Breast epithelium (tissue), 4 donors: ENCODE measurements at places on chromosomes 1 and 21. TPM values are rescaled to one million over a fixed set of nuclear protein-coding genes. Genes with fewer than 3 reads are reported as not detected.

DNA sequence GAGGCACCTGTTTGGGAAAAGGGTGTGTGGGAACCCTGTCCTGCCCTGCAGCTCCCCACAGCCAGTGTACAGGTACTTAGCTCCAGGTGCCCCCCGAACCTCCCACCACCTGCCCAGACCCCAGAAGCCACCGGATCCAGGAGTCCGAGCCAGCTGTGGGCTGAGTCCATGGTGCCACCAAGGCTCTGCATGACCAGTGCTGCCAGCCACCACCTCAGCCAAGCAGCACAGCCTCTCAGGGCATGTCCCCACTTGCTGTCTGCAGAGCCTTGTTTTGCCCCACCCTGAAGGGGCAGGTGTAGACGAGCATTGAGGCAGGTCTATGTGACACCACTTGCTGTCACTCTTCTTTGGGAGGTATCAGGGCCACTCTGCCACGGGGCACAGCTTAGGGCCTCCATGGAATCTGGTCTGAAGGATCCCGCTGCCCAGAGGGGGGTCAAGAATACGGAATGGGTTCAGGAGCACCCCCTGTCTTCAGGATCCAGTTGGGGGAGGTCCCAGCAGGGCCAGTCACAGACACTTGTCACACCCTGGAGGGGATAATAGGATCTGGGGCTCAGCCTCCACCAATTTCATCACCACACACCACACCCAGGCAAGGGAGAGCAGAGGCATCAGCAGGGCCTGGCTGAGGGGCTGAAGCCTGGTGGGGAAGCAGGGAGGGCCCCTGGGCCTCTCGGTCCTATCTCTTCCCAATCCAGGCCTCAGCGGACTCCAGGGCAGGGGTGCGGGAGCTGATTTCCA lies 27.7 kb downstream of the ARHGEF19 start:
- H3K27ac ChIP-seq = peak overlapping the region; percentile 97
- H3K36me3 ChIP-seq = no peaks in the 10 kb centered on the region
- no peaks in the 10 kb centered on the region for H3K27me3 ChIP-seq
- H3K4me3 ChIP-seq = no peak overlapping the region
- no peak for DNase-seq

DNA sequence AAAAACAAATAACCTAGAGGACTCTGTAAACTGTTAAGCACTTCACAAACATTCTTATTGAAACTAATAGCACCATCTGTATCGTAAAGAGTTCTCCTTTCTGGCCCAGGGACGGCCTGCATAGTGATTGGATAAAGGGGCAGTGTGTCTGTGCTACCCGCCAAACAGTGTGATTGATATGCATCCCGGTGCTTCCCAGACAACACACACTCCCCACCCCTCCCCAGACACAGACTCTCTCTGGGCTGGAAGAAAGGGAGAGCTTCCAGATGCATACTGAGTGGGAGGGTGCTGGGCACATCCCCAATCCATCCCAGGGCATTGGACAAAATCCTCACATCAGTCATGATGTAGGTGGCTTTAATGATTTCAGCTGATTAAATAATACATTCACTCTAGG lies 3.7 kb downstream of the HSD11B1 start:
- no peaks in the 10 kb centered on the region for H3K4me1 ChIP-seq
- no peak for DNase-seq
- no peaks in the 10 kb centered on the region for H3K36me3 ChIP-seq
- H3K4me3 ChIP-seq = no peak overlapping the region
- H3K27me3 ChIP-seq = no peaks in the 10 kb centered on the region

DNA sequence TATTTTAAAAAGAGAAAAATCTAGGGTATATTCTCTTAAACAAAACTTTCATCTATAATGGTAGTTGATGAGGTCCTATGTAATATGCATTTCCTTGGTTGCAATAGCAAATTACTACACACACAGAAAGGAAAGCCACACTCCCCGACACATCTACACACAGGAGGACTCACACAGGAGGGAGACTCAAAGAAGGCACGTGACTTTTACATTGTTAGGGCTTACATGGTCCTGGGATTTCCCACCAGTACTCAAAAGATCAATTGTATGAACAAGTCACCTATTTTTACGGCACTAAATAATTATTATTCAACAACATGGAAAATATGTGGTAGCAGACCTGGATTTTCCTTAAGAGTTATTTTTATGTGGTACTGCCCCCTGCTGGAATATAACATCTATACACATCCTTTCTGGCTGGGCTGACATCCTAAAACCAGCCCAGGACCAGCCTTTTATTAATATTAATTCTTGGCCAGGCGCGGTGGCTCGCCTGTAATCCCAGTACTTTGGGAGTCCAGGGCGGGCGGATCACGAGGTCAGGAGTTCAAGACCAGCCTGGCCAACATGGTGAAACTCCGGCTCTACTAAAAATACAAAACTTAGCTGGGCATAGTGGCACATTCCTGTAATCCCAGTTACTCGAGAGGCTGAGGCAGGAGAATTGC lies 33.9 kb upstream of the LGALS8 start:
- H3K4me3 ChIP-seq = no peak overlapping the region
- no peak for DNase-seq
- no peaks in the 10 kb centered on the region for H3K36me3 ChIP-seq
- H3K27ac ChIP-seq = no peak overlapping the region

DNA sequence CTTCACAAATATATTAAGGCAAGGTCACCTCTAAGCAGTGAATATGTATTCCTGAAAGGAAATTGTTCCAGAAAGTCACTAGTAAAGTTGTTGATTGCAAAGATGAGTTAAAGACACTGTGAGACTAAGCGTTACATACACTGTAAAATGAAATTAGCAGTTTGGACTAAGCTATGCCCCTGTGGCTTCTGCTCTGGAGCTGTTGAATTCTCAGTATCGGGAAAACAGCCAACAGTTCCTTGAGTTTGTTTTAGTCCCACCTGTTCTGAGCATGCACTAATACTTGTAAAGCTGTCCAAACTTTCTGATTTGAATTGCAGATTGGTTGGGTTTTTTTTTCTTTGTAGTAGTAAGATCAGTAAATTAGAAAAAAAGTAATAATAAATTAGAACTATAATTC lies 21.0 kb downstream of the ANGPTL1 start:
- no peak overlapping the region for H3K27ac ChIP-seq
- H3K27me3 ChIP-seq = no peaks in the 10 kb centered on the region
- H3K4me1 ChIP-seq = no peaks in the 10 kb centered on the region
- no peak for DNase-seq
- H3K4me3 ChIP-seq = no peak overlapping the region

DNA sequence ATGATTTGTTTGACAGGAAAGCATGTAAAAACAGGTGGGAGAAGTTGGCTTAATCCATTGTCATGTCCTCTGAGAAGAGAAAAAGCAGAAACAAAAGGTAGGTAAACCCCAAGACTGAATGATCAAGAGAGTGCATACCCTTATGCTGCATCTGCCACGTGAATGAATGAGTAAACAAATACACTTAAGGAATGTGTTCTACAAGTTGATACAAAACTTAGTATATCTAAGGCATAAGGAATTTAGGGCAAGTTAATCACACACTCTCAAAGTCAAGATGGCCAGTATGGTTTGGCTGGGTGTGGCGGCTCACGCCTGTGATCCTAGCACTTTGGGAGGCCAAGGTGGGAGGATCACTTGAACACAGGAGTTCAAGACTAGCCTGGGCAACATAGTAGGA lies 34.2 kb downstream of the HMCN1 start:
- no peaks in the 10 kb centered on the region for H3K27me3 ChIP-seq
- H3K4me1 ChIP-seq = no peaks in the 10 kb centered on the region
- H3K27ac ChIP-seq = no peak overlapping the region
- no peak for DNase-seq
- H3K4me3 ChIP-seq = no peak overlapping the region

DNA sequence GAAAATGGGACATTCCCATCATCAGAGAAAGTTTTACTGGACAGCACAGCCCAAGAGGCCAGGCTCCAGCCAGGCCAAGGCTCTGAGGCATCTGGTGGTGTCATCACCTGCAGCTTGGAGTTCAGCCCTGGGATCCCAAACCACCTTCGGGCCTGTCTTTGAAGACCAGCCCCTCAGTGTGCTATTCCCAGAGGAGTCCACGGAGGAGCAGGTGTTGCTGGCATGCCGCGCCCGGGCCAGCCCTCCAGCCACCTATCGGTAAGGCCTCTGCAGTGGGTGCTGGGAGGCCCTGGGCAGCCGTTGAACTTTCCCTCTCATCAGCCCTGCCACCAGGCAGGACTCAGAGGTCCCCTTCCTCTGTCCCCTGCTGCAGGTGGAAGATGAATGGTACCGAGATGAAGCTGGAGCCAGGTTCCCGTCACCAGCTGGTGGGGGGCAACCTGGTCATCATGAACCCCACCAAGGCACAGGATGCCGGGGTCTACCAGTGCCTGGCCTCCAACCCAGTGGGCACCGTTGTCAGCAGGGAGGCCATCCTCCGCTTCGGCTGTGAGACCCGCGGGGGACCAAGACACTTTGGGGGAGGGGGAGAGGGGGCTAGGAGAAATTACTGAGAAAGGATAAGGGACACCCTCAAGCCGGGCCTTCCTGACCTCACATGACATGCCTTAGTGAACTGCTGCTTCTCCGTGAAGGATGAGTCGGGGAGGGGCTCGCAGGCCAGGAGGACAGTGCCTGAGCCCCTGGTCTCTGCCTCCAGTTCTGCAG lies 15.0 kb downstream of the CNTN2 start:
- H3K27me3 ChIP-seq = no peaks in the 10 kb centered on the region
- no peak overlapping the region for H3K27ac ChIP-seq
- H3K36me3 ChIP-seq = no peaks in the 10 kb centered on the region
- no peaks in the 10 kb centered on the region for H3K4me1 ChIP-seq

GRCh38 chr1:7127322-7128075 lies 342.2 kb downstream of the CAMTA1 start:
- DNase-seq = no peak
- H3K4me1 ChIP-seq = no peaks in the 10 kb centered on the region
- no peak overlapping the region for H3K4me3 ChIP-seq
- no peaks in the 10 kb centered on the region for H3K27me3 ChIP-seq

- peaks cover 9% of the 10 kb centered on the region for H3K4me1 ChIP-seq
- H3K36me3 ChIP-seq = no peaks in the 10 kb centered on the region
- peak overlapping the region; percentile 82 for H3K27ac ChIP-seq
- H3K4me3 ChIP-seq = peak overlapping the region; percentile 7
- no peak for DNase-seq
Measured at GRCh38 chr1:88983791-88984559, 8.5 kb downstream of the KYAT3 start.

GRCh38 chr1:231032963-231033362 lies 7.1 kb downstream of the FAM89A start:
- no peak for DNase-seq
- no peaks in the 10 kb centered on the region for H3K27me3 ChIP-seq
- H3K27ac ChIP-seq = no peak overlapping the region
- no peaks in the 10 kb centered on the region for H3K4me1 ChIP-seq
- no peaks in the 10 kb centered on the region for H3K36me3 ChIP-seq

DNA sequence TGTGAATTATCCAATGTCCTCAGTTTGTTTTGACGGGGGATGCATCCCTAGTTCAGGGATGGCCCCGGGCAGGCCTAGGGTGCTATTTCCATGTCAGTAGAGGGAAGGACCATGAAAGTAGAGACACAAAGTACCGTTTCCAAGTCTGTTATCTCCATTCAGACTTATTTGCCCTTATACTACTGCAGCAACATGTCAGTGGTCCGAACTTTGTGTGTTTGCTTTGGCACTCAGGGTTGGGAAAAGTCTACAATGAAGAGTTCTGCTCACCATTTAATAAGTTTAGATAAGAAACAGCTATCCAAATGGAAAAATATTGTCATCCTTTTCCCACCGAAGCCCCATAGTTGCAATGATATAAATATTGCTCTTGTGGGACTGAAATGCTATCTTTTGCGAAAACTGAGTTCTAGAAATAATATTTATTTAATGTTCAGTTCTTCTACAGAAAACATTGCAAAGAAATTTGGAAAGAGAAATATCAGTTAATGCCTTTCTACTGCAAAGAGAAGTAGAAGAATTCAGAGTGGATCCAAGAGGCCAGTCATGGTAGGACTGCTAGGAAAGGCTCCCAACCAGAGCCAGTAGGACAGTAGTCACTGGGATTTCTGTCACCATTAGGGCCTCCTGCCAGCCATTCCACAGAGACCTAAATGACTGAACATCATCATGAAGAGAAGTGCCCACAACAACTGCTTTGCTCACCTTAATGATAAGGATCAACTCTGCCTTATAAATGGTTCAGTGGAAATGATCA lies 11.5 kb upstream of the AGT start:
- no peak overlapping the region for H3K27ac ChIP-seq
- DNase-seq = no peak
- H3K36me3 ChIP-seq = no peaks in the 10 kb centered on the region
- H3K27me3 ChIP-seq = no peaks in the 10 kb centered on the region

DNA sequence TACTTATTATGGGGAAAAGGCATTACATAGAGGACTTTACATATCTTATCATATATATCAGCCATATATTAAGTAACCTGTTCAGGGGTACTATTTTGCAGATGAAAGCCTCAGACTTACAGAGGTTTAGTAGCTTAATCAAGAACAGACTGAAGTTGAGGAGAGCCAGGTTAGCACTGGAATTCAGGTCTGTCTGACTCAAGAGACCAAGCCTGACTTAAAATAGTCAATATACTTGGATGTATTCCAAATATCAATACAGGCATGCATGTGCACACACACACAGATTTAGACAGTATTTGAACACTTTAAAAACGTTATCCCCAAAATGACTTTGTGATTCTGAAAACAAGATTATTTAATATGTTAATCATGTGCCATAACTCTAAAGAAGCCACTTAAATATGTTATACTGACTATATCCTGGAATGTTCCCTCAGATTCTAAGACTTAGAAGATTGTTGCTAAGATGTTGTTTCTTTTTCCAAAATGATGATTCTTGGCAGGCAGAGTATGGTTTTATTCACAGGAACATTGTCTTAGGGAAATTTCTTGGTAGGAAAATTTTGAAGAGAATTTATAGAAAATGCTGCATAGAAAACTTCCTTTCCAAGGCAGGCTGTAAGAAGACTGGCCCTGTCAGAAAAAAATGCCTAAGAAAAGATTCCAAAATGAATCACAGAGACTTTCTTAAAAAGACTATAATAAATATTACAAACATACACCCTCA lies 61.6 kb downstream of the ADAMTS1 start:
- no peaks in the 10 kb centered on the region for H3K4me1 ChIP-seq
- H3K36me3 ChIP-seq = no peaks in the 10 kb centered on the region
- no peak overlapping the region for H3K4me3 ChIP-seq
- no peaks in the 10 kb centered on the region for H3K27me3 ChIP-seq

- no peaks in the 10 kb centered on the region for H3K27me3 ChIP-seq
- no peak overlapping the region for H3K4me3 ChIP-seq
- H3K36me3 ChIP-seq = no peaks in the 10 kb centered on the region
- DNase-seq = no peak
- H3K27ac ChIP-seq = peak overlapping the region; percentile 54
Measured at GRCh38 chr1:12402159-12402673, 172.4 kb downstream of the VPS13D start.

GRCh38 chr1:154871374-154871773 lies 1.3 kb upstream of the KCNN3 start:
- no peaks in the 10 kb centered on the region for H3K36me3 ChIP-seq
- no peak for DNase-seq
- H3K27me3 ChIP-seq = peaks cover 21% of the 10 kb centered on the region
- no peak overlapping the region for H3K4me3 ChIP-seq
- no peak overlapping the region for H3K27ac ChIP-seq

The HES2 gene
- 3.6 TPM for total RNA-seq

The LY9 gene
- total RNA-seq = 5.9 TPM

The SLC25A33 gene
- total RNA-seq = 10.7 TPM

The EFNA3 gene
- total RNA-seq = 1.6 TPM

The FAM163A gene
- total RNA-seq = not detected

The RNF220 gene
- total RNA-seq = 93.4 TPM

The TNFSF4 gene
- total RNA-seq = 0.66 TPM

The RAB3B gene
- not detected for total RNA-seq

The CELF3 gene
- total RNA-seq = not detected

The ICOSLG gene
- 4.2 TPM for total RNA-seq

The SELL gene
- total RNA-seq = 2.0 TPM

The CALML6 gene
- total RNA-seq = 1.2 TPM

The NUF2 gene
- not detected for total RNA-seq

The ELK4 gene
- total RNA-seq = 22.6 TPM
